Stimulated activated CD4-positive, alpha-beta T cell treated with anti-CD3 and anti-CD28 coated beads, Interleukin-2, amount 100 ng/mL, for 4 hours (primary cell): ENCODE measurements at places on chromosomes 2 and 18.

GRCh38 chr2:105315314-105315713 is 14.2 kb downstream of the TGFBRAP1 start:
- no peak for DNase-seq

DNA sequence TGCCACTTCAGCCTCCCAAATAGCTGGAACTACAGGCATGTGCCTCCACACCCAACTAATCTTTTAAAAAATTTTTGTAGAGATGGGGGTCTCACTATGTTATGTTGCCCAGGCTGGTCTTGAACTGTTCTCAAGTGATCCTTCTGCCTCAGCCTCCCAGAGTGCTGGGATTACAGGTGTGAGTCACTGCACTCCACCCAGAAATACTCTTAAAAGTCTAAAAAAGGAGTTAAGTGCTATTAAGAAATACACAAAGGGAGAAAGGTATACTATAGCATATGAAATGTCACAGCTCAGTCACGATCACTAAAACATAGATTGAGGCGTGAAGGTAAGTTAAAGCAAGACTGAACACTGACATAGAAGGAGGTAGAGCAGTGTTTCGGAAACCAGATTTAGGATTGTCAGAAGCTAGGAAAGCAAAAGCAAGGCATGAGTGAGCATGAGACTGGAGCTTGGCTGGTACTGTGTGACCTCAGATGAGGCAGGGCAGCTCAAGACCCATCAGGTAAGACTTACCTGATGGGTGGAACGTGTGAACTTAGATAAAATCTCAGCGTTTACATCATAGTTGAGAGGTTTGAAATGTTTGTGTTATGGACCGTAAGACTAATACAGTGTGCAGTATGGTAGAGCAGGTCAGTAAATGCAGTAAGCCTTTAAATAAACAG is 9.2 kb downstream of the CCNYL1 start:
- DNase-seq = no peak

DNA sequence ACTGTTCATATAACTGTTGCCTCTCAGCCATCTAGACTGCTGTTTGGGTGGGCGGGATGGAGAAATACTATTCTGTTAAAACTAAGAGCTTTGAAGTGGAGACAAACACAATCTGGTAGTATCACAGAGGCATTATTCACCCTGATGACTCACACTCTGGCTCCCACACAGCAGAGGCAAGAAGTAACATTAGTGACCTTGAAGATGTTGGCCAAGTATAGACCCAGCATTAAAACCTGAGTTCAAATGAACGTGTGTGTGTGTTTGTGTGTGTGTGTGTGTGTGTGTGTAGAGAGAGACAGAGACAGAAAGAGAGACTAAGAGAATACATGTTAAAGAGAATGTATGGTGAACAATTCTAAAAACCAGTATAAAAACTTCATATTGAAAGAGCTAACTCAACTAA is 22.5 kb upstream of the ACVR1 start:
- peak; percentile 77 for DNase-seq

DNA sequence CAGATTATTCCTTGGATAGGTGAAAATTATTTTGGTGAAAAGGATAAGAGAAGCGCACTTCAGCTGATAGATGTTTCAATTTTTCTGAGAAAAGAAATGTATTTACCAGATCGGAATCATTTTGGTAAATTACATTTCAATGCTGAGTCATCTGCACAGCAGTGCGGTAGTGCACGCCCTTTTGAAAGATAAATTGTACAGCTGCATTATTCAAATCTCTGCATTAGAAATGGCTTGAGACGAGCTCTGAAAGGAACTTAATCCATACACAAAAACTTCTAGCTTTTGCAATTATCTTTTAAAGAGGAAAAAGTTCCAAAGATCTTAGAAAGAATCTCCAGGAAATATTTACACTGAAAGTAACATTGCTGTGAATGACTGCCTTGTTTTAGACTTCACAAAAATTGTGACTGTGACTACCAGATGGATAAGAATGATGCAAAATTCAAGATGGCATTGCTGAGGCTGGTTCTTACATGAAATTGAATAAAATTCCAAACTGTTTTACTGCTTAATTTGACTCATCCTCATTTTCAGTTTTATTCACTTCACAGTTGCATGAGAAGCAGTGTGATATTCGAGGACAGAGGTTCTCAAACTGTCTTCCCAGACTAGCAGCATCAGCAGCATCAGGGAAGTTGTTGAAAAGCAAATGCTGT is 161.7 kb downstream of the RND3 start:
- no peak for DNase-seq

GRCh38 chr2:215951558-215951957 is 61.8 kb downstream of the MREG start:
- DNase-seq = no peak

DNA sequence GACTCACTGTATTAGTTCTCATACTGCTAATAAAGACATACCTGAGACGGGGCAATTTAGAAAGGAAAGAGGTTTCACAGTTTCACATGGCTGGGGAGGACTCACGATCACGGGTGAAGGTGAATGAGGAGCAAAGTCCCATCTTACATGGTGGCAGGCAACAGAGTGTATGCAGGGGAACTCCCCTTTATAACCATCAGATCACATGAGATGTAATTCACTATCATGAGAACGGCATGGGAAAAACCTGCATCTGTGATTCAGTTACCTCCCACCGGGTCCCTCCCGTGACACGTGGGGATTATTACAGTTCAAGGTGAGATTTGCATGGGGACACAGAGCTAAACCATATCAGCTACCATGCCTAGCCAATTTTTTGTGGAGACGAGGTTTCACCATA is 168.2 kb downstream of the NEDD4L start:
- DNase-seq = no peak

DNA sequence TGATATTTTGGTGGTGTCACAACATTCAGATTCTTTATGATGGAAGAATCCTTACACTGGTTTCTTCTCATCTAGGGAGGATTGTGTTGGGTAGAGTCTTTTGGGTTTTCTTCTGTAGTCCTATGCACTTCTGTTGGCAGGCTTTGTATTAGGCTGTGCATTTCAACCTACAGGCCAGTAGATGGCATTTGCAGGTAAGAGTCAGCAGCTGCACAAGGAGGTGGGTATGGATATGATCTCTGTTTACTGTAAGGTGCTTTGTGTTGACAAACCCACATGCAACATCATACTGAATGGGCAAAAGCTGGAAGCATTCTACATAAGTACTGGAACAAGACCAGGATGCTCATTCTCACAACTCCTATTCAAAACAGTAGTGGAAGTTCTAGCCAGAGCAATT is 656.8 kb downstream of the METTL4 start:
- DNase-seq = no peak

DNA sequence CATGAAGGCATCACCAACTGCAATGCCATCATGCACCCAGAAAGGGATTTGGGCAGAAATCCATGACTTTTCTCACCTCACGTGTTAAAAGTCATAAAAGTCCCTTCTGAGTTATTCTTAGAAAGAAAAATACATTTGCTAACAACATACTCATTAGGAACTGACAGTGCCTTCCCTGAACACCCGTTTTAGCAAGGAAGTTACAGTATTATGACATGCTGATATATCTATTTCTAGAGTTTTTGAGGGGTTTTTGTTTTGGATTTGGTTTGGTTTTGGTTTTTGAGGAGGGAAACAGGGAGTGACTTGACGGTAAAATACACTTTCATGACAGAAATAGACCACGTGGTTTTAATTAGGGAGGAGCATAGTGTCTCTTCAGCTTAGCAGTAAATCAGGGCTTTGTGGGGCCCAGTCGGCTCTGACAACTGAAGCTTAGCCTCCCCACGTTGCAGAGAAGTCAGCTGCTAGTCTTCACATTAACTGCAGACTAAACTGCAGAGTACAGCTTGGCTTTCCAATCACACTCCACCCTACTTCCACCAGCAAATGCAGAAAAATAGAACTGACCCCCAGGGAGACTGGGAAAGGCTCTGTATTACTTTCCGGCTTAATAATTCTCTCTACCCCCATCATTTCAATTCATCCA is 141.4 kb downstream of the FAM124B start:
- no peak for DNase-seq

DNA sequence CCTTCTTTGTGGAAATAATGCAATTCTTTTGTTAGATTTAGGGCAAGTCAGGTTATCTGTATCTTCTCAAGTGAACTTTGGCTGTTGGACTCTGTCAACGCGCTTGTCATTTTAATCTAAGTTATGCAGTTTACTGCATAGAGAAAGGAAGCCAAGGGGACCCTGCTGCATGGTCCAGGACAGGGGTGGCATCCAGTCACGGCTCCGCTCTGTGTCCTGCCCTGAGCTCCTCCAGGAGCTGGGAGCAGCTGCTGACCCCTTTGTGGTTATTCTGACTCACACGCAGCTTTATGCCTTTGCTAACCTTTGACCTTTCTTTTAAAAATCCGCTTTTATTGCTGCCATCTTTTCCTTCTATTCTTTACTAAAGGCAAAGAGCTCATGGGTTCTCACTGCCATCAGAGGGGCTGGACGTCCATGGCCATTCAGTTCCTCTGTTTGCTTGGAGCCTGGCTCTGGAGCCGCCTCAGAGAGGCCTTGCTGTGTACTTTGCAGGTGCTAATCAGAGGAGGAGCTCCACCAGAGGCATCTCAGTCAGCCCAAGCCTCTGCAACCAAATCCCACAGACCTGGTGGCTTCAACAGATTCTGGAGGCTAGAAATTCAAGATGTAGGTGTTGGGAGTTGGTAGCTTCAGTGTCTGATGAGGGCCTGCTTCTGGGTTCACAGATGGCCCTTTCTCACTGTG is 39.3 kb downstream of the SNTG2 start:
- DNase-seq = no peak

DNA sequence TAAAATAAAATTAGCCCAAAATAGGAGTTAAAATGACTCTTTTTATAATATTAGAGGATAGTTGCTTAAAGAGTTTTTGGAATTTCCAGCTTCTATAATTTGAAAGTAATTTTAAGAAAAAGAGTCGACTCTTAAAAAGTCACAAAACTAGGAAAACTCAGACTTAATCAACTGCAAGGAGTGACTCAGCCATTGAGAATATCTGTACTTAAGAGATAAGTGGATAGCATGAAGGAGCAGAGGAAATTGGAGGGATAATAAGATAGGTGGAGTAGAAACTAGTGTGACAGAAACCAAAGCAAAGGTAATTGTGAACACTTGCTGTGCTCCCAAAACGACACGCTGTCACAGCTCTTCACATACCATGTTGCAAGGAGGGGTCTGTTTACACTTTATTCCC is 8.4 kb downstream of the RSAD2 start:
- no peak for DNase-seq

DNA sequence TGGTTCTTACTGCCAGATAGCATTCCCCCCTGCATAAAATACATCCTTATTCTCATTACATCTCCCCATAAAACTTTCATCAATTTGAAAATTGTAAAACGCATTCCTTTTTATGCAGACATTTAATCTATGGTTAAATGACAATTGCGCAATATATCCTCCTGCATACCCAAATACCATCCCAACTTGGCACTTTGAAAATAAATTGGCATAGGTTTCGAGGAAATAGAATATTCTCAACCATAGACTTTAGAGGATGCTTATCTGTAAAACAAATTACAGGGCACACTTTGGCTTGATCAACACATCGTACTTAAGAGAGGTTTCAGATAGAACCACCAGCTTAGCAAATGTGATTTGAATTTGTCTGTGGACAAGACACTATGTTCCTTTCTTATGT is 31.0 kb upstream of the CAVIN2 start:
- DNase-seq = no peak

DNA sequence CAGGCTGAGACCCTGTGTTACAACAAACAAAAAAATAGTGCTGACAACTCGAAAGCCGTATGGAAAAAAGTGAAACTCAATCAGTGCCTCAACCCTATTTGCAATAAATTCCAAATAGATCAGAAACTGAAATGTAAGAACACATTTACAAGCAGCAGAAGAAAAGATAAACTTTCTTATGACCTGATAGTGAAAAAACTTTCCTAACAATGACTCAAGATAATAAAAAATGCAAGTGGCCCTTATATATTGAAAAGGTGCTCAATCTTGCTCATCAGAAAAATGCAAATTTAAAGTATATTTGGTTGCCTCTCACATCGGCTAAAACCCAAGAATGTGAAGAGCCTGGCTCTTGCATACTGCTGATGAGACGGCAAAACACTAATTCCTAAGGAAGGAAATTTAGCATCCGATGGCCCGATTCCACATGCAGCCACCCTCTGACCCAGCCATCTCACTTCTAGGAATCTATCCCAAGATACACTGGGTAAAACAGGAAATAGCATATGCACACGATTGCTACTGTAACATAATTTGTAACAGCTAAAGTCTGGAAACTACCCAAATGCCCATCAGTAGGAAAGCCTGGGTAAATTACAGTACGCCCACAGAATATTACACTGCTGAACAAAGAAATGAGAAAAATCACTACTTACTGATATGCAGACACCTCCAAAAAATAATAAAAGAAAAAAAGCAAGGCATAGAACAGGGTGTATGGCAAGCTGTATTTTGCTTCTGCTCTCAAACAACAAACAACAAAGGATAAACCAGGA is 56.8 kb downstream of the HDLBP start:
- no peak for DNase-seq

GRCh38 chr2:185807351-185807750 is 68.7 kb downstream of the FSIP2 start:
- no peak for DNase-seq

GRCh38 chr2:179511105-179511789 is 246.6 kb upstream of the SESTD1 start:
- DNase-seq = no peak

DNA sequence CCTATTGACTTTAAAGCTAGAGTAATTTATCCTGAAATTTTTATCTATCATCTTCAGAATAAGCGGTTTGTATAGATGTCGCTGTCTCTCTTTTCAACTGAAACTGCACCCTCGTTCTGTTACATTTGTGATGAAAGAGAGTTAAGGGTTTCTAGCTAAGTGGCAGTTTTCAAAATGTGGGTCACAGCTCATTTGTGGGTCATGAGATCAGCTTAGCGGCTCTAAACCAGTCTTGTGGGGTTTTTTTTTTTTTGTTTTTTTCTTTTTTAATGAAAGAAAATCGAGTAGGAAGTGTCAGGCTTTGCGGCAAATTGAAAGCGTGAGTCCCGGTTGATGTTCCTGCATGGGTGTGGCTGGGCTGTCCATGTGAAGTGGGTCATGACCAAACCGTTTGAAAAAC is 31.2 kb downstream of the SALL3 start:
- DNase-seq = no peak

GRCh38 chr18:5461041-5461440 is 82.8 kb downstream of the EPB41L3 start:
- DNase-seq = no peak

DNA sequence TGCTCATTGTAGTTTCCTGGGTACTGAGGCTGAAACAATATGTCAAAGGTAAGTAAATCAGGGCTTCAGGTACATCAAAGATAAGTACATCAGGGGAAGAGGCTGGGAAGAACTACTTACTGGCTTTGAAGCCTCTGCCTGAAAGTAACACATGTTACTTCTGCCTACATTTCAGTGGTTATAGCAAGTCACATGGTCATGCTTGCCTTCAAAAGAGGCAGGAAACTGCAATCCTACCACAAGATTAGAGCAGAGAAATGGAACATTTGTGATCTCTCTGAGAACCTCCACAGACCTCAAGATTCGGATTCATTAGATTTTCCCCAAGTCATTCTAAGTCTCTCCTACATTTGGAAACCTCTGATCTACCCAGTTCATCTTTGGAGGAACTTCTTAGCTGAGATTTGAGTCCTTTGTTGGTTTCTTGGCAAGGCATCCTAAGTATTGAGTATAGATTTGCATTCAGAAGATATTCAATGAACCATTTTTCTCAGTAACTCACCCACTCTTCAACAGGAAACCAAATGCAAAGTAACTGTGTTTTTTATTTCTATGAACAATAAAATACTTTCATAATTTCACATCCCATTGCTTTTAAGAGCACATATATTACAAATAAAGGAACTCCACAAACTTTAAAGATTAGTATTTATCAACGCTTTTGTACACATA is 48.5 kb upstream of the CCDC195 start:
- DNase-seq = no peak

- no peak for DNase-seq
These were observed 99.4 kb upstream of the RASGRP3 start for GRCh38 chr2:33377048-33377447.
